ENCODE measurements at places on chromosomes 2 and 18. TPM values are rescaled to one million over a fixed set of nuclear protein-coding genes. Genes with fewer than 3 reads are reported as not detected.

FIGN gene
- total RNA-seq = not detected

- DNase-seq = no peak
Observed at GRCh38 chr2:43524177-43524965, 71.5 kb downstream of the THADA start.

GALNT13 gene
- not detected for total RNA-seq

NEU2 gene
- total RNA-seq = not detected

DNA sequence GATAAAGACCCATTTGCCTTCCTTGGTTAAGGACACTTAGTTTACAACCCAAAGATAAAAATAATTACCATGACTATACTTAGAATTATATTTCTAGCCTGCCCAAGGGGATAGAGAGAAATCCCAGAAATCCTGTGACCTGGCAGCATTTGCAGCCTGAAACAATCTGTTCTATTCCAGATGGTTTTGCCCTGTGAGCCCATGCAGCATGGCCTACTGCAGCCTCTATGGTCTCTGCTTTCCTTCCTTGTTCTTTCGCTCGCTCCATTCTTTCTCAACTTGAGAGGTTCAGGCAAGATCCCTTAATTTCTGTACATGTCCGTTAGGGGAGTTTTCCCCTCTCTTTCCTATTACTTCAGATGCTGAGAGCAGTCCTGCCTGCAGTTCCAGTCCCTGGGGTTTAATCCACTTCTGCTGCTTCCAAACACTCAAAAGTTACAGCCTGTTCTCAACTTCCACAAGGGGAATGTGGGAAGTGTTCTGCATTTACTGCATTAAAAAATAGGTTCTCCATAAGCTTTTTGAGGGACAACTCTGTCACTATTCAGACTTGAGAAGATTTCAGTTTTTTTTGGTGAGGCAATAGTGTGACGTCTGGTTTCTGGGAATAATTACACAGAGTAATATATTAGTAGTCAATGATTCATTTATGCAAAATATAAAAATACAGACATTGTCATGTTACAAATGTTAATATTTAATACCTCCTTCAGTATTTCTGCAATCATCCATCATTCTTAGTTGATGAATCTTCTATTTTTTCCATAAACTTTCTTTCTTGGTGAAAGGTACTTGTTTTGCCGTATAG is 80.3 kb downstream of the CDCA7 start:
- DNase-seq = no peak

DNA sequence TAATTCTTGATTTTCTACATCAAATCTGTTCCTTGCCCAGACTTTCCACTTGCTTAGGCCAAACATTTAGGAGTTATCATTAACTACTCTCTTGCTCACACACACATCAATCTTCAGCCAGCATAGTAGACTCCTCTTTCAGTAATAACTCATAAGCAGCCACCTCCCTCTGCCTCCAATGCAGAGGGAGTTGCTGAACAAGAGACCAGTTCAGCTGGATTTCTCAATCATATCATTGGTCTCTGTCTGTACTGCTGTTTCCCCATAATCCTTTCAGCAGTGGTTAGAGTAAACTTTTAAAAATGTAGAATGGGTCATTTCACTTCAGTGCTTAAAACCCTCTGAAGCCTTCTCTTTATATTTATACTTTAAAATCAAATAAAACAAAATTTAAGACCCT is 112.9 kb downstream of the SLC39A10 start:
- no peak for DNase-seq

DNA sequence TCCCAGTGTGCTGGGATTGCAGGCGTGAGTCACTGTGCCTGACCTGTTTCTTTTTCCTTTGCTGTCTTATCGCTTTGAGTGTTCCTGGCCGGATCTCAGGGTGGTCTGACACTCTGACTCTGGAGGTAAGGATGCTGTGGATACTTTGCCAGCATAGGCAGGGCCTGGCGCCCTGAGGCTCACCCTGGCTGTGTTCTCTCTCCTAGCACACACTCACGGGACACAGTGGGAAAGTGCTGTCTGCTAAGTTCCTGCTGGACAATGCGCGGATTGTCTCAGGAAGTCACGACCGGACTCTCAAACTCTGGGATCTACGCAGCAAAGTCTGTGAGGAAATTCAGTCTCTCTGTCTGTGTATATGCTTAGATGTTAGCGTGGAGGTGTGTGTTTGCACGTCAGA is 18.0 kb upstream of the SAG start:
- no peak for DNase-seq

ZNF521 gene
- total RNA-seq = 1.8 TPM

ADAM23 gene
- 0.10 TPM for total RNA-seq

DNA sequence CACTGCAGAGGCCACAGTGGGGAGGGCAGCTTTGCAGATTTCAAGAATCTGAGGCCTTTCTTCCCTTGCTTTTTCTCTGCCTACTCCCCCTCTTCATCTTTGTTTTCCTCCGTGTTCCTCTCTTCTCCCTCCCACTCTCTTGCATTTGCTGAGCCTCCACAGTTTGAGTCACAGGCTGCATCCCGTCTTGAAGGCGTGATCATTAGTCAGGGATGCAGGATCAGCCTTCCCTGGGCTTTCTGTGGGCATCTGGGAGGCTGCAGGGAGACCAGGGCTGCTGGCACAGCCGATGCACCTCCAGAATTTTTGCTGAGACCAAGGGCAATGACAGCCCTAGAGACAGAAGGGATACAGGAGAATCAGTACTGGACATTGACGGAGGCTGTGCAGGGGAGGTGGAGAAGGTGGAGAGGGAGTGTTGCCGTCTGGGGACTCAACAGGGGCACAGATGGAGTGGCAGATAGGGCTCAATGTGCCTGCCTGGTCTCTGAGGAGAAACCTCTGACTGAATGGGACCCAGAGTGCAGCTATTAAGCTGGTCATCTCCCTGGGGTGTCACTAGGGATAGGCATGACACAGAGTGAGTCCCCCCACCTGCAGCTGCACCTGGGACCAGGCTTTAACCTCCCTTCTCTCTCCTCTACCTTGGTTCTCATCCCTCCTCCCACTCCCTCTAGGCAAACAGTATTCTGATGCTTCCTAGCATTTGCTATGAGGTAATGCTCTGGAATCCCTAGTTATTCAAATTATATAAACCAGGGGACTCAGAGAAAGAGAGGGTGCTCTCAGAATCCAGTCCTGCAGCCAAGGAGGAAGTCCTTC is 29.0 kb upstream of the DNAJC27 start:
- DNase-seq = no peak

DNA sequence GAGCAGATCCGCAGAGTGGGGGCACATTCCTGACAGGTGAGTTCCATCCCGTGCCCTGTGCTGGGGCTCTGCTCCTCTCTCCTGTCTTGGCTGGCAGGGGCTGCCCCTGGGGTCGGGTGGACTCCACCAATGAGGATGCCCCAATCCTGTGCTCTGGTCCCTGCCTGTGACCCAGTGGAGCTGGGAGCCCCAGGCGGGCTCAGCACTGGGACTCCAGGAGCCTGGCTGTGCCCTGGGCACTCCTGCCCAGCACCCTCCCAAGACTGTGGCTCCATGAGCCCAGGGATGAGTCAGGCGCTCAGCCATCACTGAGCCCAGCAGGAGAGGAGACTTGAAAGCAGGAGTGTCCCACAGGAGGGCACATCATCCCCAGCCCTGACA is 53.9 kb downstream of the MBP start:
- DNase-seq = no peak

PIK3C3 gene
- 77.1 TPM for total RNA-seq

VWC2L gene
- total RNA-seq = not detected

FAM228A gene
- not detected for total RNA-seq

GRCh38 chr2:176107731-176108181 is 676 bp downstream of the HOXD11 start:
- DNase-seq = no peak

DNA sequence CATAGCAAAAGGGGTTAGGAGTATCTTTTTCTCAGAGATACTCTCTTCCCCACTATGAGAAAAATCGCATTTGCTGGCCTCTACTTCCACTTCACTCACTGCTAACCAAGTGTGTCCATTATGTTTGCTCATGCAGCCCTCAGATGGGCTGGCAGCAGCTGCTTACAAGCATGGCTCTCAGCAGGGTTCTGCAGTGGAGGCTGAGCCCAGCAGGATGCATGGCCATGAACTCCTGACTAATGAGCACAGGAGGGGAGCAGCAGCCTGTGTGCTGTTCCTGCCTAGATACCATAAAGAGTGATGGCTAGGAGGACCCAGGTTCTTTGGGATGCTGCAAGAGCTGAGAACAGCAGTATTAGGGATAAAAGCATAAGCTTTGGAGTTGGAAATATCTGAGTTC is 316.9 kb upstream of the THSD7B start:
- no peak for DNase-seq
